ENCODE measurements at places on chromosomes 5 and 9.

GRCh38 chr5:158565017-158565789 is 534.5 kb downstream of the EBF1 start:
- H3K4me1 ChIP-seq = peaks cover 14% of the 10 kb centered on the region
- no peaks in the 10 kb centered on the region for H3K36me3 ChIP-seq
- H3K27ac ChIP-seq = no peak overlapping the region
- peaks cover 10% of the 10 kb centered on the region for H3K27me3 ChIP-seq
- no peak for DNase-seq

DNA sequence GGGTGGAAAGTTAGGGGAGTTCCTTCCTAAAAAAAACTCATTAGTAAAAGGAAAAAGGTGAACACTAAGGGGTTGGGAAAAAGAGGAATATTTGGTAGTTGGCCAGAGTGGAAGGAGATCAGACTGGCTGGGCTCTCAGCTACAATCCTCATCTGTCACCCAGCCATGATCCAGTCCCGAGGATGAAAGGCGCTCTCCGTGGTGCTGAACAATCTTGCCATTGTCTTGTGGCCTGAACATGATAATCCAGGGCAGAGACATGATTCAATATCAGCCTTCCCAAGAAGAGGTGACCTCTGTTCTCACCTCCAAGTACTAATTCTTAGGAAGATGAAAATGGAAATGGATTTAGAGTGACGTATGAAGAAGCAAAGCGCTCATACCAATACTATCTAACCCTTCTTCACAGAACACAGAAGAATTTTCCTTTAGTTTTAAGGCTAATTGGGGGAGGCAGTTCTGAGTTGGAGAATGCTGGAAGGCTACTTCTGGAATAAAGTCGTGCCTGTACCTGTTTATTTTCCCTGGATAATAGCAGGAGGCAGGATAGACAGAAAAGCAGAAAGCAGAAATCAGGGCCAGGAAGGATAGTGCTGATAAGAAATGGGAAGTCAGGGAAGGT is 36.6 kb upstream of the MYORG start:
- peak; percentile 93 for DNase-seq
- H3K27ac ChIP-seq = no peak overlapping the region
- H3K27me3 ChIP-seq = peaks cover 3% of the 10 kb centered on the region
- H3K4me3 ChIP-seq = no peak overlapping the region
- H3K36me3 ChIP-seq = no peaks in the 10 kb centered on the region

GRCh38 chr5:178149199-178149932 is 4.3 kb downstream of the NHP2 start:
- H3K27me3 ChIP-seq = no peaks in the 10 kb centered on the region
- H3K4me1 ChIP-seq = peaks cover 18% of the 10 kb centered on the region
- peaks cover 29% of the 10 kb centered on the region for H3K36me3 ChIP-seq
- H3K4me3 ChIP-seq = no peak overlapping the region

DNA sequence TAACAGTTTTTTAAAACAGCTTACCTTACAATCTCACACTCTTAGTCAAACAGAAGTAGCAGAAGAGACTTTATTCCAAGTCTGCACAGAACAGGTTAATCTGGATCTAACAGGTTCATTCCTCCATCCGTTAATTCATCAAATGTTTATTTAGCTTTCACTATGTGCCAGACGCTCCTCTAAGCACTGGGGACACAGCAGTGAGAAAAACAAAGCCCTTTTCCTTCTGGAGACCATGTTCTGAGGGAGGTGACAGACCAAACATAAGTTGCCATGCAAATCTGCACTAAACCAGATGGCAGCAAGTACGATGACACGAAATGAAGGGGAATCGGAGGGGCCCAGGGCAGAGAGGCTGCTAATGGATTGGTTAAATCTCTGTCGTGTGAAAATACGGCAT is 17.1 kb upstream of the GLIPR2 start:
- no peak overlapping the region for H3K27ac ChIP-seq
- DNase-seq = no peak
- no peak overlapping the region for H3K4me3 ChIP-seq
- H3K4me1 ChIP-seq = peaks cover 11% of the 10 kb centered on the region
- peaks cover 5% of the 10 kb centered on the region for H3K27me3 ChIP-seq

DNA sequence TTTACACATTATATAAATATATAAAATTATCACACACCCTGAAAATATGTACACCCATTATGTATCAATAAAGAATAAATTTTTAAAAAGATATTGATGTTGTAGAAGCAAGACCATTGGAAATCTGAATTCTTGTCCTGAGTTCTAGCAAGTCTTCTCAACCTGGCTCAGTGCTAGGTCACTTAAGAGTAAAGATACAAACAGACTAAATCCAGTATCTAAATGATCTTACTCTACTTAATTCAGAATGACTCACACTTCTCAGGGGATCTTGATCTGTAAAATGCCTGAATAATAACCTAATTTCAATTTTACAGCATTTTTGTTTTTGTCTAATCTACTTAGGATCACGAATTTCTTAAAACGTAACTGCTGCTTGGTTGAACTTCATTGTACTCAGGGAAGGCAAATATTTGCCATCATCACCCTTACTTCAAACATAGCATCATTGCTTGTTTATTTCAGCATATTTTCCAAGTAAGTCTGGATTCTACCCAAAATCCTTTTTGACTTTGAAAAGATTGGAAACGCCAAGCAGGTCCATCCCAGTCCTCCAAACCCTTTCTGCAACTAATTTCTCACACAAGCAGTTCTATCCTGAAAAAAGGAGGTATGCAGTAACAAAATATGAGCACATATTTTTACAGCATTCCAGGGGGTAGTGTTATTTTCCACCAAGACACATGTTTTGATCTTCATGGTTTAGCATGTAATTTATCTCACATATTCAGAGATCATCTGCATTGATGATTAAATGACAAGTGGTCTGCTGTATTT is 582.6 kb downstream of the PSAT1 start:
- no peak for DNase-seq
- no peaks in the 10 kb centered on the region for H3K27me3 ChIP-seq
- no peaks in the 10 kb centered on the region for H3K4me1 ChIP-seq
- no peak overlapping the region for H3K4me3 ChIP-seq
- no peak overlapping the region for H3K27ac ChIP-seq

DNA sequence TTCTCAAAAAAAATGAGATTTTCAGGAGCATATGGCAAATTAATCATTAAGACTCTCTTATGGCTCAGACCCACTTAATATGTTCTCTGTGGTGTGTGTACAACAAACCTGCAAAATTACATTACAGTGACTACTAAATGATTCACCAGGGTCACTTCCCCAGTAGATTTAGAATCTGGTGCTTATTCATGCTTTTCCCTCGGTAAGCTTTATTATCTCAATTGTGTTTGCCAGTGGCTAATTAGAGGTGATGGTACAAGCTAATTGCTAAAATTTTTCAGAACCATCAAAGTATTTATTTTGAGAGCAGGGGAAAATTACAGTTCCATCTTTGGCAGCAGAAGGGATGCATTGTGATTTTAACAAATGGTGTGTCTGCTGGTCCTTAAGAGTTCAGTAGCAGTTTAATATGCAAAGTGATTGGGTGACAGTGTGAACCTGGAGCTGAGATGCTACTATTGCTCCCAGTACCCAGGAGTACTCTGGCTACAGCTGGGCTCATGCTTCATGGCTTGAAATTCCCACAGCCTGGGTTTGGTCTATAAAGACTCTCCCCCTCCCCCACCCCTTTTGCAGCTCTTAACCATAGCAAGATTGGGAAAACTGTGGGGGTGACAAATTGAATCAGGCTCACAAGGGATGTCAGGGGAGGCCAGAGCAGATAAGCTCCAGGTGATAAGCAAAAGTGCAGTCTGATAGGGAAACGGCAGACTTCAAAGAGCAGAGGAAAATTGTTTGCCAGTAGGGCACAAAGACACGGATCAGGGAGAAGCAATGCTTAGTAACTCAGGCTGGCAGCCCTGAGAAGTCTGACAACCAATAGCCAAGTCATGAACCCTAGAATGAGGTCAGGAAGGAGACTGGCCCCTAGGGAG is 92.8 kb upstream of the RAD23B start:
- H3K36me3 ChIP-seq = no peaks in the 10 kb centered on the region
- no peaks in the 10 kb centered on the region for H3K27me3 ChIP-seq

DNA sequence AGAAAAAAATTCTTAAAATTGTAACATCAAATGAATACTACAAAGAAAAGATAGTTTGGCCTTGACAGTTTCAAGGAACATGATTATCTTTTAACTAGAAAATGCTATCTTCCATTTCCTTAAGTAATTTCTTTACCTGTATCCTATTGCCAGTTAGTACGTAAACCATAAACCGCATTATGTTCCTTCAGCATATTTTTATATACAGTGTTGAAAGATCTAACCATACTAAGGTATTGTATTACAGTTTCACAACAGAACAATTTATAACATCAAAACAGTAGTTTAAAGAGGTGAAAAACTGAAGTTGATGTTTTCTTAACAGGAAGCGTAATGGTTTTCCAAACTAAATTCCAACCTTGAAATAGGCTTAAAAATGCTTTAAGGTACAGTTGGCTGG is 45.1 kb downstream of the GLRX start:
- no peak overlapping the region for H3K4me3 ChIP-seq
- peaks cover 27% of the 10 kb centered on the region for H3K36me3 ChIP-seq

DNA sequence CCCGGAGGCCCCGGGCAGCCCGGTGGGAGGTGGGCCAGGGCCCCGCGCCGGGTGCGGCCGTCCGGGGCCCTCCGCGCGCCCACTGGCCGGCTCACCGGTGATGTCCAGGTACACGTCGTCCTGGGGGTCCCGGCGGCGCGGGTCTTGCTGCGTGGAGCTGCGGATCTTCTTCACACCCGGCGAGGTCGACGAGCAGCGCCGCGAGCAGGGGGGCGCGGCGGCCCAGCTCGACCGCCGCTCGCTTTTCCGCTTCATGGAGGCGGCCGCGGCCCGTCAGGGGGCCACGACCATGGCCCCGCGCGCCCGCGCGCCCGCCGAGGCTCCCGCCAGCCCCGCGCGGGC is 548 bp downstream of the CDC14B start:
- H3K4me3 ChIP-seq = no peak overlapping the region
- no peak overlapping the region for H3K27ac ChIP-seq
- H3K27me3 ChIP-seq = peaks cover 3% of the 10 kb centered on the region
- peaks cover 61% of the 10 kb centered on the region for H3K4me1 ChIP-seq
- no peak for DNase-seq
- no peaks in the 10 kb centered on the region for H3K36me3 ChIP-seq

- H3K4me1 ChIP-seq = peaks cover 6% of the 10 kb centered on the region
- H3K36me3 ChIP-seq = no peaks in the 10 kb centered on the region
- no peak for DNase-seq
- no peak overlapping the region for H3K4me3 ChIP-seq
- H3K27ac ChIP-seq = no peak overlapping the region
Measured at GRCh38 chr5:123743990-123744583, 232.1 kb downstream of the CSNK1G3 start.

DNA sequence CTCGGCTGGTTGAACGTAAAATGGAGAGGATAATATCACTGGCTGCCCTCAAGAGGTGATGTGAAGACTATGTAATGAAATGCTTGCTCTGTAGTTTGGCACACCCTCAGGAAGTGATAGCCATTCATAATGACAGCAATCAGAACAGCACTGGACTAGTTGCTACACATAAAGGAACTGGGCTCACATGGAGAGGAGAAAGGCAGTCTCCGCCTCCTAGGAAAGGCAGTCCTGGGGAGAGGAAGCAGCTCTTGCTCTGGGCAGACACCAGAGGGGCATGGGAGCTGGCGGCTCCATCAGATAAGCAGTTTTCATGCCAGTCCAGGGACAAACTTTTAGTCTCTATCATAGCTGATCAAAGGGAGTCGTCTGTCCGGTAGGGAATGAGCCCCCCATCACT is 46.9 kb downstream of the ARHGEF37 start:
- peak overlapping the region; percentile 55 for H3K27ac ChIP-seq
- no peaks in the 10 kb centered on the region for H3K36me3 ChIP-seq
- peaks cover 23% of the 10 kb centered on the region for H3K4me1 ChIP-seq
- DNase-seq = no peak
- H3K27me3 ChIP-seq = peaks cover 10% of the 10 kb centered on the region

DNA sequence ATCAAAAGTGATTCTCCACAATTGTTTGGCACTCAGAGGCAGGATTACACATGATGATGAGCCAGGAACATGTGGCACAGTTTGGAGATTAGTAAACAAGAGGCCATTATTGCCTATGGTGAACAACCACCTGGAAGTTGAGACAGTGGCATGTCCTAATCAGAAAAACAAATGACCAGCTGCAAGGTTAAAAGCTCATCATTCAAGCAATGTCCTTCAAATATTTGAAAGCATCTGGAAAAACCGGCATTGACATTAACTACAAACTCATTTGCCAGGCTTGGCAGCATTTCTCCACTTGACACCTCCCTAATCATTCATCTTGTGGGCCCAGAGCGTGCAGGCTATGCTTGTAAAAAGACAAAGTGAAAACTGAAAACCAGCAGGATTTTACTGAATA is 80.6 kb upstream of the MEGF10 start:
- no peak overlapping the region for H3K27ac ChIP-seq
- peaks cover 4% of the 10 kb centered on the region for H3K27me3 ChIP-seq
- no peak for DNase-seq
- peaks cover 7% of the 10 kb centered on the region for H3K4me1 ChIP-seq

DNA sequence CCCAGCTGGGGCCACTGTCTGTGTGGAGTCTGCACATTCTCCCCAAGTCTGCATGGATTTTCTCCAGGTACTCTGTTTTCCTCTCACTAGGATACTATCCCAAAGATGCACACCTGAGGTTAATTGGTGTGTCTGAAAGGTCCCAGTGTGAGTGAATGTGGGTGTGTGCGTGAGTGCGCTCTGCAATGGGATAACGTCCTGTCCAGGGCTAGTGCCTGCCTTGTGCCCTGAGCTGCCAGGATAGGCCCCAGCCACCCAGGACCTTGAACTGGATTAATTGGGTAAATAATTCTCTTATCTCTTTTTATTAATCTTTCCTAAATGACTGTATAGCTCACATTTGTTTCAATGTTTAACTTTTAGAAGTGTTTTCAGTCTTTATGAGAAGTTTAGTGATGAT is 11.5 kb upstream of the PANK3 start:
- no peak for DNase-seq
- H3K4me3 ChIP-seq = no peak overlapping the region
- peaks cover 4% of the 10 kb centered on the region for H3K36me3 ChIP-seq
- peaks cover 9% of the 10 kb centered on the region for H3K27me3 ChIP-seq
- H3K4me1 ChIP-seq = peaks cover 30% of the 10 kb centered on the region
- no peak overlapping the region for H3K27ac ChIP-seq

DNA sequence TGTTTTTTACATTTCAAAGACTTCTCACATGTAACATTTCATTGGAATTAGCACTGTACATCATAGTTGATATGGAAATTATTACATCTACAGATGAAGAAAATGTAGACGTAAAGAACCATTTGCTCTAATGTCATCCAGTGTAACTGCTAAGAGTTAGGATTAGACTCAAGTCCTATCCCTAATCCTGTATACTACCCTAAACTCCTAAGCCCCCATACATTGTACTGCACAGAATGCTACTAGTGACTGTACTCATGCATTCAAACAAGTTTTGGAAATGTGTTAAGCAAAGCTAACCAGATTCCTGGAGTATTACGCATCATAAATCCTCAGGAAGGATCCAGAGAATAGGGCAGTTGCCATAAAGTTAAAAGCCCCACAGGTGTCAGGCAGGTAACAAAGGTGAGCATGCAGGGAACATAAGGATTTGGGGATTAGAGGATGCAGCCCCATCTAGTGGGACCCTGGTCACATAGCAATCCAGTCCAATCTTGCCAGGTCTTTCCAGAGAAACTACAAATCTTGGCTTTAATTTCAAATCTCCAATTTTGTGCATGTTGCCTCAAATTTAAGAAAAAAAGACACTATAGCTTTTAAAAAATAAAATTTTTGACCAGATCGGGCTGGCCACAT is 32.0 kb downstream of the HAVCR1 start:
- H3K27me3 ChIP-seq = peaks cover 20% of the 10 kb centered on the region
- no peaks in the 10 kb centered on the region for H3K36me3 ChIP-seq
- DNase-seq = no peak
- H3K27ac ChIP-seq = no peak overlapping the region
- H3K4me3 ChIP-seq = no peak overlapping the region

All from nephron progenitor cell (in vitro differentiated cells).